ENCODE measurements at places on chromosomes 13 and 19.

DNA sequence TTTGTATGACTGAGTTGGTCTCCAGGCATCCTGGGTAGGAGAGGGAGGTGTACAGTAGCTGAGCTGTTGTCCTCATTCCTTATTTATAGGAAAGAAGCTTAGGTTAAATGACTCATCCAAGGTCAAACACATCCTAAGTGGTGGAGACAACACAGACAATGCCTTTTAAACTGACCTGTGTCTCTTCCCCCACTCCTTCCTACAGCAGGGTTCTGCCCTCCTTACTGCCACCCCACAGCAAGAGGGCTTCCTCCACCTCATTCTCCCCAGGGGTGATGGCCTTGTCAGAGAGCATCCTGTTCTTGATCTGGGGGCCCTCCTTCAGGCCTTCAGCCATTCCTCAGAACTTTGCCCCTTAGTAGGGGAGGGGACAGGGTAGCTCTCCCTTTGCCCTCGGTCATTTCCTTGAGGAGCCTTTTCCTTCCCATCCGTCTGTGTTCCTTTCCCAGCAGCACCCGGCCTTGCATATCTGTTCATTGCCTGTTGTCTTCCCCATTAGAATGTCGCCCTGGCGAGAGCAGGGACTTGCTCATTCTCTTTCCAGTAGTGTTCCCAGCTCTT lies 48.2 kb upstream of the GPI start:
- DNase-seq = no peak

- DNase-seq = no peak
Measured at GRCh38 chr13:111961236-111961635, 105.7 kb upstream of the SOX1 start.

DNA sequence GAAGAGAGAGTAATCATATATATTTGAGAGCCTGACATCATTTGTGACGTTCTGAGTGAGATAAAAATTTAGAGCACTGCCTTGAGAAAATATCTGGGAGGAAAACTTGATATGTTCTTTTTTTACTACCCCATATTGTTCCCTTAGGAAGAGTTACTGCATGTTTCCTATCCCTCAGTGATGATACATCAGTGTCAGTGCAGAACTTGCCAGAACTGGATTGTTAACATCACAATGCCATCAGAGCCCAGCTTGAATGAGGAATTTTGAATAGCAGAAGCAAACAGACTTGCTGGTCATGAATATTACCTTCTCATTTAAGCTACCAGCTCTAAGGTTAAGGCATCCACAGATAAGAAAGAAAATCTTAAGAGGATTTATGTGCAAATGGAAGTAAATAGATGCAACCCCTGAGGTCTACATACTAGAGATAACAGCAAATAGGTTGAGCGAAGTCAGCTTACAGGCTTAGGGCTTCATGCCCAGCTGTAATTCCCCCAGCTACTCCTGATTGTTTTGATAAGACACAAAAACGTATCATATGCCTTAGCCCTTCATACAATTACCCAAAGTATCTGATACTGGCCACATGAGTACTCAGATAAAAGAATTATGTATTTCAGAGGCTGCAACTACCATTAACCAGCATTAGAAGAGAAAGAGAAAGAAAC lies 313.7 kb upstream of the ATXN8OS start:
- no peak for DNase-seq

DNA sequence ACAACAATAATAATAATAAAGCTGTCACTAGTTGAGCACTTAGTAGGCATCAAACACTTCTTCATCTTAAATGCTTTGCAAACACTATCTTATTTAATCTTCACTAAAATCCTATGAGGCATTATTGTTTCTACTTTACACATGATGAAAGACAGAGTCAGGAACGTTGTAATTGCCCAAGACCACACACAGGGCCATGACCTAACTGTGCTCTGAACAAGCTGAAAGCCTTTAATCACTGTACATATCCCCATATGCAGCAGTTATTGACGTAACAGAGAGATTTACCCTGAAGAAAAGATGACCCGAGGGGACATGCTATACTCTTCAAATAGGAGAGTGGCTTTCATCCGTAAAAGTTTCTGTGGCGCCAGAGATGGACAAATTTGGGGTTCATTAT lies 53.0 kb downstream of the SACS start:
- DNase-seq = no peak

GRCh38 chr19:7744199-7744786 lies 3.0 kb downstream of the CD209 start:
- no peak for DNase-seq

DNA sequence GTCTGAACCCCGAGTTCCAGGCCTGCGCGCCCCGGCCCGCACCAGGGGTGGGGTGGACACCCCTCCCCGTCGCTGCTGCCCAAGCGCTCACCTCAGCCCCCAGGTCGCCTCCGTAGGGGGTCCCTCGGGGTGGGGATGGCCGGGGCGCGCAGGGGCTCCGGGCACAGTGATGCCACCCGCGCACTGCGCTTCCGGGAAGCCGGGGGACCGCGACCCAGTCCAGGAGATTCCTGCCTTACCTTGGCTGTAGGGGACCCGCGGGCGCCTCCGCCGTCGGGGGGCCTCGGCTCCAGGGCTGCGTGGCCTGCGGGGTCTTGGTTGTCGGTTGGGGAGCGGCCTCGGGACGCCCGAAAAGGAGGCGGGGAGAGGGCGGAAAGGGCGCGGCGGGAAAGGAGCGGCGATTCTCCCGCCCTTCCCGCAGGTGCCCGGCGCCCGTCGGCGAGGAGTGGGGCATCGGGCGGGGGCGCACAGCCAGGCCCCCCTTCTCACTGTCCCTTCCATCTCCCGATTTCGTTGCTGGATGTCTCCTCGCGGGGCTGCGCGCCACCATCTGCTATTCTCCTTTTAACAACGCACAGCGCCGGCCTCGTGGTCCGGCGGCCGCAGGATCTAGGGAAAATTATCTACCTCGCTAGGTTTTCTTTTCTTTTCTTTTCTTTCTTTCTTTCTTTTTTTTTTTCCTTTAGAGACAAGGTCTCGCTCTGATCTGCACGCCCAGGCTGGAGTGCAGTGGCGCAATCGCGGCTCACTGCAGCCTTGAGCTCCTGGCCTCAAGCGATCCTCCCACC lies at the start of gene KEAP1:
TSS of gene KEAP1 (minus strand) at position 355 of the 788 bp plus-strand sequence. CDS start 3,323 bp downstream, outside the sequence.
- DNase-seq = peak; percentile 70

DNA sequence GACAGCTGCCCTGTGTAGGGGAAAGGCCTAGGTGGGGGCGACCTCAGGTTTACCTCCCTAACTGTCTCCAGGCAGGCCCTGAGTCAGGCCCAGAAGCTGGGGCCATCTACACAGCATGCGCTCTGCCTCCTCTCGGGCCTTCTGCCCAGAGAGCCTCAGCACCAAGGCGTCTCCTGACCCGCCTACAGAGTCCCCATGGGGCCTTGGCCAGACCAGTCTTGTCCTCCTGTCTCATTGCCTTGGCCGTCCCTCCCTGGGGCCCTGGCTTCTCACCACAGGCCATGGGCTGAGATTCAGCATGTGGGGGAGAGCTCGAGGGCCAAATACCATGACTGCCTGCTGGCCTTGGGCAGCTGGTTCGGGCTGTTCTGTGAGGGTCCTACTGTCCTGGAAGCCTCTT lies 59.0 kb downstream of the SMARCA4 start:
- no peak for DNase-seq

DNA sequence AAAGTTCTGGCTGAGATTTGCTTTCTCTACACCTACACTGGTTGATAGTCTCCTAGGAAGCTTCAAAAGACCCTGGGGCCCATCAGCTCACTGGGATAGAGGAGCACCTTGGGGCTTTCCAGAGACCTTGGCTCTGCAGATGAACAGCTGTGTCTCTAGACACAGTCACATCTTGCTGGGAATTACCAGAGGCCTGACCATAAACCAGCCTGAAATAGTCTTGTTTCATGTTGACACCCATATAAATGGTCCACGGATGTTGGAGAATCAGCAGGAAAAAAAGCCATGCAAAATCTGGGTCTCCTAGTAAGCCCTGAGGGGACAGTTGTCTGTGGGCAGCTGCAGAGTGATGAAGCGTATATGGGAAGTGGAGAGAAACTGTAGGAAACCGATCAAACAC lies 207.6 kb downstream of the DNAJC15 start:
- DNase-seq = no peak

DNA sequence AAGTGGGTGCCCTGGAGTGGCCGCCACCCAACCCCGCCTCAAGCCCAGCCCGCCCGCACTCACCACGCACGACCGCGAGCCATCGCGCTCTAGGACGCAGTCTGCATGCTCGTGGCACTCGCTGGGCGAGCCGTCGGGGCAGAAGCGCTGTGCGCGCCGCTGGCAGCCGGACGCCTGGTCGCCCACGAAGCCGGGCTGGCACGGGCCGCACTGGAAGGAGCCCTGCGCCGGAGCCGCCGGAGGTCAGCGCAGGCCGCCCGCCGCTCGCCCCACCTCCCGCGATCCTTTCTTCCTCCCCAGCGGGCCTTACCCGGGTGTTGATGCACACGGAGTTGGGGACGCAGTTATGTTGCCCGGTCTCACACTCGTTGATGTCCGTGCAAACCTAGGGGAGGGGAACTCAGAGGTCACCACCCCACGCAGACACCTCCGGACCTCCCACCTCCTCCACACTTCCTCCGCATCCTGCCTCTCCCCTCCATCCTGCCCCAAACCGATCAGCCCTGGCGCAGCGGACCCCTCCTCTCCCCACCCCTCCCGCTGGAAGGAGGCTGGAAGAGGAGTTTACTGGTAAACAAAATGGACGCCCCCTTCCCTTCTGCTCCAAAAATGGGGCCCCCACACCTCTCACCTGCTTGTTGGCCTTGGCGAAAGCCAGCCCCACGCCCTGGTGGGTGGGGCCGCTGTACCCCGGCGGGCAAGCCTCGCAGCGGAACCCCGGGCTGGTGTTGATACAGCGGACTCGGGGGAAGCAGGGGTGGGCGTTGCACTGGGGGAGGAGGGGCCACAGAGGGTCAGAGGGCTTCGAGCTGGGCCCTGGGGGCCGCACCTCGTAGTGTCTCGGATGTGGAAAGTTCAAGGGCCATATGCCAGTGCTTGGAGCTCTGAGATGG lies 2.3 kb downstream of the COMP start:
- DNase-seq = no peak

Data from ecto neural progenitor cell (in vitro differentiated cells).